Bladder microvascular endothelial cell (primary cell): ENCODE measurements at places on chromosomes 3 and 15. TPM values are rescaled to one million over a fixed set of nuclear protein-coding genes. Genes with fewer than 3 reads are reported as not detected.

The MYEF2 gene
- total RNA-seq, result 7.0 and 34.7 TPM in 2 replicates

The DPPA4 gene
- not detected in 2 replicates for total RNA-seq

The RLBP1 gene
- not detected in 2 replicates for total RNA-seq

The GOLGA6B gene
- not detected in 2 replicates for total RNA-seq

The TMC3 gene
- total RNA-seq, result not detected in 2 replicates

The ARPIN gene
- 14.8 and 17.0 TPM in 2 replicates for total RNA-seq
